ENCODE measurements at places on chromosomes 13 and 19.

DNA sequence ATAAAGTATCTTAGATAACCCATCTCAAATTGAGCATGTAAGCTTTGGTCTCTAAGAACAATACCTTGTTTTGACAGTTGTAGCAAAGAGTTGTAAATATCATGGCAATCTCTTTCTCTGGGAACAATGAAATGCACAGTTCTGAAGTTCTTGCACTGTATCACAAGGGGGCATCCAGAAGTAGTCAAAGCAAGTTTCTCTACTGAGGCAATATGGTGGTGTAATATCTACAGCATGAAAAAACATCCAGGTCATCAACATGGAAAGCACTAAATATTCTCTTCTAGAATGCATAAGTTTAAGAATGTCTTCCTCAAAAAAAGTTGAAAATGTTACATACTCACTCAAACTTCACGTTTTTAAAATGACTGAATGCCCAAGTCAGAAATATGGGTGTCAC, 19.6 kb downstream of the MTMR6 start:
- no peak for DNase-seq

GRCh38 chr13:21557995-21558394, 46.0 kb downstream of the MICU2 start:
- DNase-seq, result no peak

DNA sequence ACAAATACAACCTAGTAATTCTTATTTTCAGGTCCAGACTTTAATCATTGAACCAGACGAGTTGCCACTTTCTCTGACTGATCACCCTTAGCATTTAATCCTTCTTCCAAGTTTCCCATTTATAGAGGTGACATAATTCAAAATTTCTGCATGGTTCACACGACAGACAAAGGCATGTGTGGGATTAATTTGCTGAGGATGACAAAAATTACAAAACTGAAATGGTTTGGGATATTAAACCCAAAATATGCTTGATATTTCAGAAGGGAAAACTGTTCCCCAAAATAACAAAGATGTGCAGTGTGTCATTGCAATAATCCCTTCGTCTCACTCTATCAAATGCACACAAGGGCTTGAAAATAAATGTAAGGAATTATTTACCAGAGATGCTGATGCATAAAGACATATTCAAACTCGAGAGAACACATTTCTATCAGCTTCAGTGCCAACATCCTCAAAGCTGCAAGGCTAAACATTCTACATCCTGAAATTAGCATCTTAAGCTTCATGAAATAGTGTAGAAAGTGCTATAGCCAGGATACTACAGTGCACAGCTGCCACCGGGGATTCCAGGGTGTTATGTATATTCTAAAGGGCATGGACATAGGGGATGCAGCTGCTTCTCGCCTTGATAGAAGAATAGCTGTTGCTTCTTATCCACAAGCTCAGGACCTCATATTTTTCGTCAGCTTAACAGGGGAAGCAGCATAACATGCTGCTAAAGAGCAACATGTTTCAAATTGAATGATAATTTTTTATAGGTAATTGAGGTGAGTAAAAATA, 198.7 kb upstream of the SLITRK1 start:
- DNase-seq, result no peak

- no peak for DNase-seq
These were observed 26.7 kb upstream of the NANOS3 start for GRCh38 chr19:13849991-13850909.

DNA sequence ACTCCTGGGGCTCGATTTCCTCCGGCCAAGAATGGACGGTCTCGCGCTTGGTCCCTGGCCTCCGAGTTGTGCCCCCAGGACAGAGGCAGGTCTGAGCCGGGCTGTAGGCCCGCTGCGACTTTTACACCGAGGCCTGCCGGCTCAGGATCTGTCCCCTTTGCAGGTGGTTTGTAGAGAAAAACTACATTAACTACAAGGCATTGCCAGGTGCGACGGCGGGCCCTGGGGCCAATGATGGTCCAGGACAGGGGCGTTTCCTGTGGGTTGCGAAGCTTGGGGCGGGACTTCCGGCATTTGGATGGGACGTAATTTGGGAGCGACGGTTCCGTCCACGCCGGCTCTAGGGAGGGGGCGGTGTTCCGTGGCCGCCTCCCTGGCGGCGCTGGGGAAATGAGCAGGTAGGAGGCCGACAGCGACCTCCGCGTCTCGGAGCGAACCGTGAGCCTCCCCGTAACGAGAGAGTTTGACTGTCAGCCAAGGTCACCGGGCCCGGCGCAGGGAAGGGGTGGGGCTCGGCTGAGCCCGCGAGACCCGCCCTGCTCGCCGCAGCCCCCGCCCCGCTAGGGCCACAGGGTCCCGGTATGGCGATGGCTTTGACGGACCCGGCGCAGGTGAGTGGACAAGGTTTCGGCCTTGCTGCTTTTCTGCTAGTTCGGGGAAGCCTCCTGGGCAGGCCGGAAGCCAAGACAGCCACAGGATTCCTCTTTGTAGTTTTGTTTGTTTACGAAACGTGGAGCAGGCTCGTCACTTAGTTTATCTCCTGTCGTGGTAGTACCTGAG, at the start of gene ZNF805:
TSS of gene ZNF805 (plus strand) at position 322 of the 780 bp plus-strand sequence. CDS start at position 582, 260 bp downstream.
- DNase-seq, result peak; percentile 92

DNA sequence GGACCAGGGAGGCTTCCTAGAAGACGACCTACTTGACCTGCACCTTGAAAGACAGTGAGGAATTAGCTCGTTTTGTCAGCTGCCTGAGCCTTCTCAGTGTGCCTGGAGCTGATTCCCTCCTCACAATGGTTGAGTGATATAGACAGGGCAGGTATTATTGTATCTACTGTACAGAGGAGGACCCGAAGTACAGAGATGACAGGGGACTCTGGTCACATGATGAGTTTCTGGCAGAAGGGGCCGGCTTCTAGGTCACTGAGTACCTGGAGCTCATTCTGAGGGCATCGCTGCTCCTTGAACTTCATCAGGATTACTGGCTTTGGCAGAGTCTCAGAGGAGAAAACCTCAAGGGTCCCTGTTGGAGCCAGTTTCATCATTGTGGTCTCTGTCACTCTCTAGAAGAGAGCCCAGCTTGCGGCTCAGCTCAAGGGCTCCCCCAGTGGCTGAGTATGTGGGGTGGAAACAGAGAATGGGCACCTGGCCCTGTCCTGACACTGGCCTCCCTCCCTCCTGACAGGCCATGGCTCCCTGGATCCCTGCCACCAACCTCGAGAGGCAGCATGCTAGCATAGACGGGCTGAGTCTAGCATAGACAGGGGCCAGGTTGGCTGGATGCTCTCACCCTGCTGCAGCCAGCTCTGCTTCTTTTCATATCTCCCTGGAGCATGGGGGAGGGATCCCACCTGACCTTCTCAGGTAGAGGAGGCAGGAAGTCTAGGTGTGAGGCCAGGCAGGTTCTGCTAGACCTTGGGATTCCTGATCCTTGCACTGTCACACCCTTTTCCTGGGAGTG, 38.7 kb downstream of the NFIX start:
- no peak for DNase-seq

DNA sequence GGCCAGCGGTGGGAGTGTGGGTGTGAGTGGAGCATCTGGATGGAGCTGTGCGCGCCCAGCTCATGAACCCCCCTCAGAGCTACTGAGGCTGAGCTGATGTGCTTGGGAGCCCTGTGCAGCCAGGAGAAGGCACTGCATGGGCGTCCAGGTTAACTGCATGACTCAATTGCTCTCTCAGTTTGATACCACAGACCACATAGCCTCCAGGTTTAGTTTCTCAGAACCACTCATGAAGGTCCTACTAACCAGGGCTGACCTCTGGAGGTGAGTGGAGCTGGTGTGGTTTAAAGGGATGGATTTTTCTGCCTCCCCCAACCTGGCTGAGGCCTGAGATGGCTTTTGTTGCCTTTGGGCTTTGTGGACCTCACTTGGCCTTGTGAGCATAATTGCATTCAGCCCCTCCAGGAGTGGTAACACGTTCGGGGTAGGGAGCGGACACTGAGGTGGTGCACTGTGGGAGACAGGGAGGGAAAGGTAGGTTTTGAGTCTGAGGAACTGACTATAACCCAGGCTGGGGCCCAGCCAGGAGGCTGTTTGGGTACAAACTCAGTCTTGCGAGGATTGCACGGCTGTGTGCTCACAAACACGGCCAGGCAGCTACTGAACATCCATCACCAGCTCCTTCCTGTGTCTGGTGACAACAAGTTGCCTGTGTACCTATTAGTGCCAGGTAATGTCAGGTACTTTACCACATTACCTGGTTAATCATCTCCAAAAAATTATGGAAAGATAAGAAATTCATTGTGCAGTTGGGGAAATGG, 97.5 kb downstream of the RGCC start:
- DNase-seq, result no peak

GRCh38 chr19:6047256-6047655, 63.0 kb downstream of the RFX2 start:
- DNase-seq, result no peak

- DNase-seq, result peak; percentile 69
These were observed 9.8 kb upstream of the SLC7A10 start for GRCh38 chr19:33235269-33235995.

GRCh38 chr19:28829359-28829758, 383.6 kb downstream of the UQCRFS1 start:
- DNase-seq, result no peak

DNA sequence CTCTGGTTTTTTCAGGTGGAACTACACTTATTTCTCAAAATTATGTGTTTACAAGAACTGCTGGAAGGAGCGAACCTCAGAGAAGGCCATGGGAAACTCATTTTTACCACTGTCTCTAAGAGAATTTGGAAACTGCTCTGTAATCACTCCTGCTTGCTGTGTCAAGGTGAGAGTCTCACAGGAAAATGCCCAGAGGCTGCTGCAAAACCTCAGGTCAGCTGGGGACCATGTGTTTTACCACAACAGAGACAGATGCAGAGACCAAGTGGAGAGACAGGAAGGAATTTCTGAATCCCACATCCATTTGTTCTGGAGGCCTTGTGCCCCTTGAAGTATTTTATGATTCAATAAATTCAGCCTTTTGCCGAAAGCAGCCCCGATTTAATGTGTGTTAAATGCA, 743.8 kb upstream of the SLC10A2 start:
- DNase-seq, result no peak

GRCh38 chr13:31046711-31047279, 114.3 kb downstream of the TEX26 start:
- no peak for DNase-seq

DNA sequence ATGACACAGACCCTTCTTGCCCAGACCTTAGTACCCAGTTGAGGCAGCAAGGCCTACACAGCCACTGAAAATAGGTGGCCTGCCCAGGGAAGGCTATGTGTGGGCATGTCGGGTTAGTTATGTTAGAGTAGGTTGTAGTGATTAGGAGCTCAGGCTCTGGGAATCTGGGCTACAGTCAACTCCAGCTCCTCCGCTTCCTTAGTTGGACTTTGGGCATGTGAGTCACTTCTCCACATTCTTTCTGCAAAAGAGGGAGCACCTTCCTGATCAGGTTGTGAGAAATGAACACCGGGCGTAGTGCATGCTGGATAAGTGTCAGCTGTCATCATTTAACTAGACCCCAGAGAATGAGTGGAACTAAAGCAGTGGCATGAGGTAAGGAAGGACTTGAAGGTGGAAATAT, 64.8 kb downstream of the ARHGAP35 start:
- no peak for DNase-seq

GRCh38 chr19:49988007-49988406, 27.0 kb upstream of the SIGLEC11 start:
- no peak for DNase-seq

- DNase-seq, result no peak
These were observed 98.3 kb downstream of the SLITRK6 start for GRCh38 chr13:85700906-85701305.

- no peak for DNase-seq
These were observed 1.3 kb downstream of the CCDC9 start for GRCh38 chr19:47257411-47258169.

DNA sequence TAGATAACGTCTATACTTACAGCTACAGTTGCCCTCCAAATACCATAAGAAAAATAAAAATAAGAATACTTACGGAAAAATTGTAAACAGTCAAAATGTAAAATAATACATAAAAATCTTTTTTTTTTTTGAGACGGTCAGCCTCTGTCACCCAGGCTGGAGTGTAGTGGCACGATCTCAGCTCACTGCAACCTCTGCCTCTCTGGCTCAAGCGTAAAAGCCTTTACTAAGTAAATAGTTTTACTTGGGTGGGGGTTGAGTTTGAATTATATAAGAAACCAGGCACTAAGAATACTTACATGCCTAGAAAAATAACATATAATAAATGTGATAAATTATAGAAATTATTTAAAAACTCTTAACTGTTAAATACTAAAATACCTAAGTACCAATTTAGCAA, 1413.0 kb upstream of the PRR20A start:
- no peak for DNase-seq

GRCh38 chr13:43572656-43573360, 214.0 kb downstream of the ENOX1 start:
- no peak for DNase-seq

GRCh38 chr13:77637588-77637987, 59.9 kb upstream of the SLAIN1 start:
- no peak for DNase-seq

GRCh38 chr19:45771311-45771933, 2.4 kb upstream of the SIX5 start:
- DNase-seq, result no peak

DNA sequence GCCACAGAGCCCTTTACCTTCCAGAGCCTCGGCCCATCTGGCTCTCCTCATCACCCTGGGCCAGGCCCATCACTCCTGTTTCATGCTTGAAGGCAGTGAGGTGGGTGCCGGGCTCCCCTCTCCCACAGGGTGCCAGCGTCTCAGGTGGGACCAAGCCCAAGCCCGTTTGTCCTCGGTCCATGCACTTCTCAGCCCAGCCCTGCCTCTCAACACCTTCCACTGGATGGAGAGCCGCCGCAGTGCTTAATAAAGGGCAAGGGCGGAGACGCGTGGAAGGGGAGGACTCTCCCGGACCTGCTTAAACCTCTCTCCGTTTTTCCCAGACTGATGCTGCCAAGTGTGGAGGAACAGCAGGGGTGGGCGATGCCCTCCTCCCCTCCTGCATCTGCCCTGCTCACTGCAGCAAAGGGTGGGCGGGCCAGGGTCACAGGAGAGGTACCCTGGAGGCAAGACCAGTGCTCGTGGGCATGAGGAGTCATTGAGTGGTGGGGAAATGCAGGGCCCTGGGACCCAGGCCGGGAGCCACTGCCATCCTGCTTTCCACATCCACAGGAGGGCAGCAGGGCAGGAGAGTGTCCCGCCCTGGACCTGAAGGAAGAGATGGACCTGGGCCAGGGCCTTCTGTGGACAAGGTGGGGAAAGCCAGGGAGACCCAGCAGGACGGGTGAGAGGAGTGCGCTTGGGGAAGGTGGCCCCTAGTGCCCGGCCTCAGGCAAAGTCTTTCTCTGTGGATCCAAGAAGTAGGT, 9.7 kb upstream of the ATP11A start:
- no peak for DNase-seq
